ENCODE measurements at places on chromosomes 13 and 19. TPM values are rescaled to one million over a fixed set of nuclear protein-coding genes. Genes with fewer than 3 reads are reported as not detected.

The IGFLR1 gene
- 19.0 TPM for total RNA-seq

The FAM216B gene
- not detected for total RNA-seq

The EDNRB gene
- total RNA-seq = 0.34 TPM

The TMPRSS9 gene
- total RNA-seq = not detected

The ZNF555 gene
- total RNA-seq = 3.3 TPM

The SNAPC2 gene
- total RNA-seq = 32.8 TPM

Measured in bronchus fibroblast of lung (primary cell).